Small intestine (tissue), 16 donors: ENCODE measurements at places on chromosomes 7 and 10.
A peak's percentile ranks its signal among the peaks of the same experiment; 100 is the strongest.

DNA sequence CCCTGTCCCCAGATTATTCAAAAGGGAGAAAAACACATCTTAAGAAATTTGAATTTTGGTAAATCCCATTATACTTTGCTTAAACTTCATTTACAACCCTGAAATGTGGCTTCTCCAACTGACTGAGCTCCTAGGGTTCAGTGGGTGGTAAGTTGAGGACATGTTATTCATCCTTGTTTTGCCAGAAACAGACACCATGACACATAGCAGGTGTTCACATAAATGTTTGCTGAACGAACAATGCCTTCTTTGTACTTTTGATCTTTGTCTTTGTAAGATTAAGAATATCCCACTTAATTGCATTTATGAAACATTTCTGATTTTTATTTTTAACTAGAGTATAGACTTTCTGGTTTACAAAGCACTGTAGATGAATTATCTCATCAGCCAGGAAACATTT is 209.7 kb downstream of the GPAM start:
- DNase-seq = no peak

GRCh38 chr10:94757916-94758315 is 4.6 kb upstream of the CYP2C19 start:
- DNase-seq = no peak

DNA sequence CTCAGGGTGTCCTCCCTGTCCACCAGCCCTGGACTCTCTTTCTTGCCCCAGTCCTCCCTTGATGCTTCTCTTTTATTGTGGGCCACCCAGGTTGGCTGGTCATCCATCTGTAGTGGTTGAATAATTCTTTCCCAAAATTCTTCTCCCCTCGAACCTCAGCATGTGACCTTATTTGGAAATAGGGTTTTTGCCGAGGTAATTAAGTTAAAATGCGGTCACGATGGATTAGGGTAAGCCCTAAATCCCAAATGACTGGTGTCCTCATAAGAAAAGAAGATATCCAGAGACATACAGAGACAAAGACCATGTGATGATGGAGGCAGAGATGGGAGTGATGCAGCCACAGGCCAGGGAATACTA is 74.3 kb downstream of the GFRA1 start:
- DNase-seq = no peak

DNA sequence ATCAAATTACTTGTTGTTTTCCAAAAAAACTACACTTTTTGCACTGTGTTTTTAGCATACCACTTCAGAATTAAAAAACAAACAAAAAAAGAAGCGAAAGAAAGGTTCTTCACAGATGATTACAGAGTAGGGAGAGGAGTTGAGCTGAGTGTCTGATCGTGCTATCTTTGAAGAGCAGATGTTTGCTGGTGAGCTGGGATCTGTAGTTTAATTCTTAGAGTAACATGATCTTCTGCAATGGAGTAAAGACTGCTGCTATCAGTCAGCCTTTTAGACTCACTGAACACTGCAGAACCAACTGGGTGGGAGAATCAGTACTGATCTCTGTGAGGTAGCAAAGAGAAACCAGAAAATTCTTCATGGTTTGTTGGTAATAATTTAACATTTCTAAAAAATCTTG is 1197.8 kb upstream of the SORCS1 start:
- no peak for DNase-seq

GRCh38 chr7:92260248-92260781 is 14.5 kb downstream of the ANKIB1 start:
- DNase-seq = no peak

- no peak for DNase-seq
Observed at GRCh38 chr10:52280051-52280450, 34.0 kb upstream of the DKK1 start.

- DNase-seq = no peak
Observed at GRCh38 chr7:116293139-116293538, 82.8 kb downstream of the TES start.

DNA sequence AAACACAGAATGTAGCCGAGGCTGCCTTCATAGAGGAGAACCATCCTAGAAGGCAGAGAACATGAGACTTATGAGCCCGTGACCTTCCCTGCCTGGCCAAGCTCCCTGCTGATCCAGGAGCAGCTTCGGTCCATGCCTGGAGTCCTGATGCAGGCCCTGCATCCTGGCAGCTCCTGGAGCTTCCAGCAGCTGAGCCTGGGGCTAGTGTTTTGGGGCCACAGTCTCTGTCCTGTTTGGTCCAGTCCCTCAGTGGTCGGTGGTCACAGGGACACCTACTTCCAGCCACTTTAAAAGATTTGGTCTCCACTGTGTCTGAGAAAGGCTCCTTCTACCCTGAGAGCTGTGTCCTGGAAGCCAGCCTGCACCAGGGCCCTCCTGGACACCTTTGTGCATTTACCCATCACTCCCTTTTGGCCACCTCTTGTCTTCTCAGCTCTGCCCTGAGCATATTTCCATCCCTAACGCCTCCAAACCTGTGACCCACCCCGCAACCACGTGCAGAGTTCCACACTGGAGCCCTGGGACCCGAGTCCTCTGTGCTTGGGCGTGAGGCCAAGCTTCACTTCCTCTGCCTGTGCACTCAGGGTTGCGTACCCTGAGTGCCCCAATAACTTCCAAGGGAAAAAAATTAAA is 315.2 kb upstream of the ZNF32 start:
- DNase-seq = no peak

DNA sequence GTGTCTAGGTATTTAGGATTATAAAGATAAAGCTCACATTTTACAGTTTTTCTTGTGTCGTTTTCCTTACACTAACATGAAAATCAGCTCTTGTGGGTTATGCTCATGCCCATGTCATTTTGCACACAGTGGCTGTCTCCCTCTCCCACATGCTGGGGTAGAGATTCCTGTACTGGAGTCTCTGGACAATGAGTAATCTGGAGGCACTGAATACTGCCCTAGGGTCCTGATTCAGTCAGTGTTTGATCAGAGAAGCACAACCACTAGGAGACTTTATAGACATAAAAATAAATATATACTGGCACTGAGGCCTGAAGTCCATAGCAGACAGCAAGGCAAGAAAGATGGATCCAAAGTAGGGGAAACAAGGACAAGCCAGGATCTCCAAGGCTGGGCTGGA is 1008.8 kb downstream of the KCNMA1 start:
- DNase-seq = no peak

DNA sequence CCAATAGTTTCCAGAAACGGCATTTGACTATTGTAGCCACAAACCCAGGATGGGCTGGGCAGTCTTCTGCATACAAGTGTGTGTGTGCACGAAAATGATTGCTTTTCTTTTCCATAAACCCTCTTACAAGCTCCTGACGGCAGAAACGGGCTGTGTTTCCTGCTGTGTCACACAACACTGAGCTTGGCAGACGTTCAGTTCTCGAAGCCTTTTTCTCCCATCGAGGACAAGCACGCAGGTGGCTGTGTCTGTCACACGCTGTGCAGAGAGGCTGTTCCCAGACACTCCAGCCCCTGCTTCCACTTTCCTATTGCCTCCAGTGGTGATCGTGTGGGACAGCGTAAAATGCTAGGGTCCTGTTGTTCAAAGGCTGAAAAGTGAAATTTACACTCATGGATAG is 32.1 kb downstream of the RBAK start:
- no peak for DNase-seq

DNA sequence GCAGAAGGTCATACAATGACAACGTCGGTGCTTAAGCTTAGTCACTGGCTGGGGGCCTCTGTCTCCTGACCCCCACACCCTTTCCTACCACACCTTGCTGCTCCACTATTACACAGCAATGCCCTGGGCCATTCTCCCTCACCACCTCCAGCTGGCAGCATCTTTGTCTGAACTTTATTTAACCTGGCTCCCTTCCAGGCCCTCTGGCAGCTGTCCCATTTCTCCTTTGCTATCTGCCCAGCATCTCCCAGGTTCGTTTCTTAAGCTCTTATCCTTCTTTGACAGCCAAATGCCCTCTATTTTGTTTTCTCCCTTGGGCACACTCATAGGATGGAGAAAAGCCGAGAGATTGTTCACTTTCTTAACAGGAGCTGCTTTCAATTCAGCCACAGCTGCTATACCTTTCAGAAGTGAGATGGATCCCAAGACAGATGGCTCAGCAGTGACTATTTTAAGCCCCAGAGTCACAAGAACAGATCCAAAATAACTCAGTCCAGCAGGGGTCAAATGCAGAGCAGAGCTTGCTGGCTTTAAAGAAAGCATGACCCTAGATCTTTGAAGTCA is 1277.1 kb upstream of the AUTS2 start:
- no peak for DNase-seq

DNA sequence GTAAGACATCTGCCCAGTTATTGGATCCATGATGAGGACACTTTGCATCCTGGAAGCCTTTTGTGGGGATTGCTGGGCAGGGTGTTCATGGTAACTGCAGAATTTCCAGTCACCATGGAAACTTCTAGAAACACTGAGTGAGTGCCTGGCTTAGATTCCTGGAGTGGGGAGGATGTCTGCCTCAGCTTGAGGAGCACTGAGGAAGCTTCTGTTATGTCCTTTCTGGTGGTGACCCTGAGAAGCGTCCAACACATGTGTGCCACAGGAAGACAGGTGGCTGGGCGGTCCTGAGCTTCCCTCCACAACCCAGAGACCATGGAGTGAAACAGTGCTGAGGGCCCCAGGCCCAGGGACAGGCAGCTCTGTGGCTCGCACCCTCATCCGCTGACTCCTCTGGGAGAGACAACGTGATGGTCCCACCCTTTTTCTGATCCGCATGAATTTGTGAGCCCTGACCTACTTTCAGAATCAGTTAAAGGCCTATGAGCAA is 191.8 kb upstream of the CXCL12 start:
- no peak for DNase-seq

- DNase-seq = no peak
Observed at GRCh38 chr7:13932131-13932530, 57.3 kb downstream of the ETV1 start.

DNA sequence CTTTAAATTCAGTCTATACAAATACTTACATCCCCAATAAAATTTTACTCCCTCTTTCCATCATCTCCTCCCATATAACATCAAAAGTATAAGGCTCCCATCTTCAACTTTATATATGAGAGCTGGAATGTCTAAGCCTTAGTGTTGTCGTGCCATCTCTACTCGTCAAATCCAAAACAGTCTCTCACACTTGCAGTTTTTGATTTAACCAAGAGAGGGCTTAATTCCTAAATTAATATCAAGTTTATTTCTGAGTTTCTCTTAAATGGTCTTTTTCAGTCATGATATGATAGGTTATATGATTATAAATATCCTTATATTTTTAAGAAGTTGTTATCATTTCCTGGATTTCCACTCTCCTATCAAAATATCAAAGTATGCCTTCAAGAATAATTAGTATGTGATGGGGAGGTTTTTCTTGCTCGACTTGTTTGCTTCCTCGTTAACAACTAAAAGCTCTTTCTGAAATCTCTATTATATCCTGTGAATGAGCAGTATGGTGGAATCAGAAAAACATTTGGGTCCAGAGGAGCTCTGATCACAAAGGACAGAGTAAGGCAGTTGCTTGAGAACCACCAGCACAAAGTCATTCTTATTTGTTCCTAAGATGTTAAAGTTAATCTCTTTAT is 12.5 kb upstream of the LIPK start:
- no peak for DNase-seq

DNA sequence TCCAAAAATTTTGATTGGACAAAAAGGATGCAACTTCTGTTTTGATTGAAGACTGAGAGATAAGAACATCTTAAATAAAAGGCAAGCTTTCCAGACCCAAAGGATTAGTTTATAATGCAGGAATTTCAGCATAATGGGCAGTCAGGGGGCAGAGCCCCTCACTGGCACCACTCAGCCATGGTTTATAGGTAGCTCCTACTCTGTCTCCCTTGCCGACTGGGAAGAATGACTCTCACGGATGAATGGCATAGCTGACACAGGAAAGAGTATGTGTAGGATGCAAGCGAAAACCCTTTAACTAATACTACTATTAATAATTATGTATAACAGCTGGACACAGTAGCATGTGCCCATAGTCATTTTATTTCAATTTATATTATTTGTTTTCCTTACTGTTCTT is 53.3 kb downstream of the GALNT11 start:
- no peak for DNase-seq

- DNase-seq = no peak
Observed at GRCh38 chr7:106392590-106392989, 107.8 kb upstream of the NAMPT start.

GRCh38 chr10:19833170-19833824 is 17.1 kb downstream of the PLXDC2 start:
- DNase-seq = no peak

DNA sequence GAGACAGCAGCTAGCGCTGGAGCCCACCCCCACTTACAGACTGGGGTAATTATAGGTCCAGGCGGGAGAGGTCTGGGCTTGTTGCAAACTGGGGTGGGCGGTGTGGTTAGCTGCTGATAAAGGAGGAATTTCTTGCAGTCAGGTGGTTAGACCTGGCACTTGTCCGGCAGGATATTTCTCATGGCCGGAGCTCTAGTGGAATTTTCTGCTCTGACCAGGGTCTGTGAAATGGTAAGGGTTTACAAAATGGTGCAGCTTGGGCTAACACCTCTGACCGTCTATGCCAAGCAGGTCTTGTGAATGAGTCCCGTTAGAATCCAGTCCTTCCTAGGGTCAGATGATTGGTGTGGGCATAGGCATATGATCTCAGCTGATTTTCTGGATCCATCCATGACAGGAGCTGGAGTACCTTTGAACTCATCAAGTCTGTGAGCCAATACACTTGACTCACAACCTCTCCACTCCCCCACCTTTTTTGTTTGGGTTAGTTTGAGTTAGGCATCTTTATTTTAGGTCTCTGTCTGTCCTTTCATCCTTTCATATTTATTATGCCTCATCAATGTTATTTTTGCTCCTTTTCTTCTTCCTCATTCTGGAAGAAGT is 213.4 kb downstream of the SUGCT start:
- DNase-seq = no peak

DNA sequence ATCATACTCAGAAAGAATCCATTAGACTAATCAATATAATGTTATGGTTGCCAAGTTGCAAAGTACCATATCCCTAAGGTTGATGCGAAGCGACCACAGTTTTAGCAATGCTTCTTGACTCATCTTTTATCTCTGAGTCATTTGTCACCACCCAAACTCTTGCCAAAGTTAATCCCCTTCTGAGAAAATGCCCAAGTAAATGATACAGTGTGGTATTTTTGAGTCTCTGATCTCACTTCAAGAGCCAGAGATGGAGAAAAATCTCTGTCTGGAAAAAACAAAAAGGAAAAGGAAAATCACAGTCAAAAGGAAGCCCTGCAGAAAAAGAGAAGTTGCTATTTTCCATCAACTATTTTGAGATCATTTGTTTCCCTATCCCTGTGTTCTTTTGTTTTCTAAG is 26.7 kb upstream of the OTUD1 start:
- no peak for DNase-seq

GRCh38 chr10:128268015-128268722 is 141.9 kb upstream of the MKI67 start:
- DNase-seq = peak; percentile 34

DNA sequence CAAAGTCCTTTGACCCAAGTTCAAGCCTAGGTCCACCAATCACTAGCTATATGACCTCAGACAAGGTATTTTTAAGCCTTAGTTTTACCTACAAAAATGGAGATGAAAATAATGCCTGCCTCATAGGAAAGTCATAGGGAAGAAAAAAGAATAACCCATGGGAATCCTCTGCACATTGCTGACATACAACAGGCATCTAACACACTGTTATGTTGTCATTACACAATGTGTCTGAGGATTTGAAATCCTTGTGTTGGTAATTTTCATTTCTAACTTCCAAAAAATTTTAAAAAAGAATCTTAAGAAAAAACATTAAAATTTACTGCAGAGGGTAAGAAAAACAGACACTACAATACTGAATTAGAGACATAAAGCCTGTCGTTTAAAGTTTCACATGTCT is 5.7 kb downstream of the ANK3 start:
- no peak for DNase-seq

GRCh38 chr7:124915242-124915641 is 14.4 kb downstream of the POT1 start:
- DNase-seq = no peak
